ENCODE measurements at places on chromosomes 7 and 10.
A peak's percentile ranks its signal among the peaks of the same experiment; 100 is the strongest.

DNA sequence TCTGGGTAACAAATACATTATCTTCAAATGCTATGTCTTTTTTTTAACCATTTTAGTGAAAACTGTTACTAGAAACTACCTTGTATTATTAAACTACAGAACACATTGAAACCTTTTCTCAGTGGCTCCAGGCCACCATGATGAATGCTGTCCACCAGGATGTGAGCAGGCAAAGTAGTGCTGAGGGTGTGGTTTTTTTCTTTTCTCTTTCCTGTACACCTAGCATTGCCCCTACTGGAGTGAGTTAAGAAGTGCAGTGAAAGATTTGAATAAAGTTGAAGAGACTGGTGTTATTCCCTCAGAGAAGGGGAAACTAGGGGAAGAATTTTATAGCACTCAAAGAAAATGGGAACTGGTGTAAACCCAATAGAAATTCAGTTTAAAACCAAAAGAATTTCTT, 120.0 kb upstream of the SAMD8 start:
- no peak for DNase-seq

- no peak for DNase-seq
Measured at GRCh38 chr10:84290235-84290634, 38.2 kb upstream of the CCSER2 start.

DNA sequence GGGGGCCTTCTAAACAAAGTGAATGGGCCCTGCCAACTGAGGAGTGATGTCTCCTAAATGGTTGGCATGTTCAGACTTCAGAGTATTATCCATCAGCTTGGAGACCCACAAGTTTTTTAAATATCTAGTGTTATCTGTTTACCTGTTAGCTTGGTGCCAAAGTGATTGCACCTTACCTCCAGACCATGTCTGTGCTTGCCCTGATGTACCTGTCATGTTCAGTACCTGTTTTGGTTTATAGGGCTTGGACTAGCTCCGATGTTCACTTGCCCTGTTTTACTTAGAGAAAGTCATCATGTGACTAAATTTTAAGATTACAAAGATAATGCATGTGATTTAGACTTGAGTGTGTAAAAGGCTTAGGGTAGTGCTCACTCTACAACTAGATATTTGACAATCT, 67.7 kb downstream of the CNNM2 start:
- no peak for DNase-seq

- DNase-seq, result no peak
Measured at GRCh38 chr10:79410315-79411094, 34.9 kb downstream of the ZCCHC24 start.

- DNase-seq, result peak; percentile 86
Measured at GRCh38 chr7:119935418-119936025, 337.5 kb upstream of the KCND2 start.

DNA sequence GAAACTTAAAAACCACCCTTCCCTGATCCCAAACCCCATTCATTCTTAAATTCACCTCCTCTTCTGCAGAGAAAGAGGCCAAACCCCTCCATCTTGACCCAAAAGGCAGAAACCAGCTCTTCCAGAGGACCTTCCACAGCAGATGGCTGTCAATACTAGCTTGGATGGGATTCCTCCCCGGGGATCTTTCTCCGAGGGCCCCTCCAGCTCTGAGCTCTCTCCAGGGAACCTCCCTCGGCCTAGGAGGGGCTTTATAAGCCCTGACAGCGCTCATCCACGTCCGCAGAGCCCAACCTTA, 5.4 kb downstream of the TNRC18 start:
- DNase-seq, result no peak

DNA sequence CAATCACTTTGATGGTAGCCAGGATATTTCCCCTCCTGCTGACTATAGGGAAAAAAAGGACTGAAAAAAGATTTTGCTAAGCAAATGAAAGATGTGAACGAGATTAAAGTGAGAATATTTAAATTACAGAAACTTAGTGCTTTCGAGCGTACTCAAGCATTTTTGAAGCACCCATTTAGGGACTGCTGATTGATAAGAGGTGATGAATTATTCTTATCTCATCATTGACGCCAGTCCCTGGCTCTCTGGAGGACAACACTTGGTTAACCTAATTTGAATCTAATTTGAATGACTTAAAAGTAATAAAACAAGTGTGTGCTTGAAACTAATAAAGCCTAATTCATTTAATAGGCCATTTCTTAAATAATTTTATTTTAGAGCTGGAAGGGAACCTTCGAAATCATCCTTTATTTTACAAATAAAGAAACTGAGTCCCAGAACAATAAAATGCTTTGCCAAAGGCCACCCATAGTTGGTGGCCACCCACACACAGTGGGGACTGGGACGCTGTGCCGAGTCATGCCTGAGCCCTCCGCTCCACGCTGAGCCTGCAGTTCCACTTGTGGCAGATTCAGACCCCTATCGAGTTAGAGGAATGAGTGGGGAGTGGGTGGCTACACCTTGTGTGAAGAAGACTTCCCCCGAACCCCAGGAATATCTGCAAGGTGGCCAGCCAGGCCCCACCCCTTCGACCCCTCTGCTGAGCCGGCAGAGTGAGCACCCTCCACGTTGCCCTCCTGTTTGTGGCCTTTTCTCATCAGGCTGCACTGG, 61.1 kb upstream of the SAMD8 start:
- no peak for DNase-seq

GRCh38 chr7:25427721-25428120, 199.4 kb upstream of the NPVF start:
- DNase-seq, result no peak

DNA sequence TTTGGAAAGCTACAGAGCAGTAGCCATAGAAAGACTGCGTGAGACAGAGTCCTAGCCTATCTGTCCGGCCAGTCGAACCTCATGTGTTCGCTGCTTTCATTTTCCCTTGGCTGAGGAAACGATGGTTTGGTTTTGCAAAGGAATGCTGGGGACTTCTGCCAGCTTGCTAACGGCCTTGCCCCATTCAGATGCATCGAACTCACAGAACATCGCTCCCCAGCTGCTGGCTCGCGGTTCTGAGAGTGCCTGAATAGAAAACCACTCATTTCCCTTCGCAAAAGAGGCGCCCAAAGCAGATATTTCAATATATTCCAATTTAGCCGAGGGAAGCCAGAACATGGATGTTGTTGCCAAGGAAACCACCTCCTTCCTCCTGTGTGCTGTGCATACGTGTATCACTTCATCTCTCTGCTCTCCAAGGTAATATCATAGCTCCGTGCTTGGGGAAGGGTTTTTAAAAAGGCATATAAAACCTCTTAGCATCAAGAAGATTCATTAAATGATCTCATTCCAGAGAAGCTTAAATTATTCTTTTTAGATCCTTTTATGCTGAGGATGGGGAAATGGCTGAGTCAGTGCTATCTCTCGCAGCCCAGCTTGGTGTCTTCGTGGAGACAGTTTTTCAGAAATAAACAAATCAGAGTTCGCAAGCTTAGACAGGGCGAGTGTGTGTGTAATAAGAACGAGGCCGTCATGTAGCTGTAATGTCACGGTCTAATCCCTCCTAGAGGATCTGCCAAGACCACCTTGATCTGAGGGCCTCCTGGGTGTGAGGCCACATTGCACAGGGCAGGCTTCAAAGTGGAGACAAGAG, 215.2 kb downstream of the RPS24 start:
- peak; percentile 95 for DNase-seq

DNA sequence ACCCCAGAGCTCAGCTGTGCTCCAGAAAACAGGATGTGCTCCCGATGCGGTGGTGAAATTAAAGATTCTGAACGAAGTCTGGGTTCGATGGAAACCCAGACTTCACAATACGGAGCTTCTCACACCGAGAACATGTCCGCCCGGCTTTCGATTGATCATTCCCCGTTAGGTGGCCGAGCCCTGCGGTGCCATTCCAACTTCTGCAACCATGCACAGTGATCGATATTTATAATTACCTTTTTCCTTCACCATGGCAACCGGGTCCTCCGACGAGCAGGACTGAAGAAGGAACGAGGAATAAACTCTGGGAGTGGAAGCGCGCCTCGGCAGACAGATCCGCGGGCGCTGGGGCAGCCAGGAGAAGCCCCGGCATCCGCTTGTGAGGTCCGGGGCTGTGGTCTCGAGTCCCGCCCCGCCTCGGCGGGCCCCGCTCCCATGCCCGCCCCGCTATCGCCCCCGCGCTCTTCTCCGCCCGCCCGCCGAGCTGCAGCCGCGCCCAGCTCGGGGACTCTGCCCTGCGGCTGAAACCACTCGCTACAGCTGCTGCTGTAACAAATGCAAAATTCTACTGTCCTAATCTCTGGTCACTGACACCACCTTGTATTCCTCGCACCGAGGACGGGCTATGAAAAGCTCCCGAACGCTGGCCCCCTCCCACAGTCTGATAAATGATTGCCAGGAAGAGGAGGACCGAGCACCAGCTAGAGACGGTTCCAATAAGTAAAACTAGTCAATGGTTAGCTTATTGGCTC, 26.2 kb downstream of the ABLIM1 start:
- DNase-seq, result no peak

- peak; percentile 64 for DNase-seq
Measured at GRCh38 chr10:266974-267425, 131.7 kb downstream of the ZMYND11 start.

DNA sequence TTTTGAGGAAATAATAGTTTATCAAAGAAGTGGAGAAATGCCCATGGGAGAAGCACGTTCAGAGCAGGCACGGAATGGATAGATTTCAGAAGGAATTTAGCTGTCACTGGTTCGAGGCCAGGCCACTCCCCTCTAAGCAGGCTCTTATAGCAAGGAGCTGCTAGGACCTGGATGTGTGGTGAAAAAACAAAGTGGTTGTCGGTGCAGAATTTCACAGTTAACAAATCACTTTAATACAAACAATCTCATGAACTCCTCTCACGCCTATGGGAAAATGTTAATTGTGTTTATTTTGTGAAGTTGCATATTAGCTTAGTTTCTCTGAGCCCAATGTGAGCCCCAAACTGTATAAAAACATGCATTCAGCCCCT, 176.3 kb downstream of the PKD1L1 start:
- DNase-seq, result peak; percentile 63

DNA sequence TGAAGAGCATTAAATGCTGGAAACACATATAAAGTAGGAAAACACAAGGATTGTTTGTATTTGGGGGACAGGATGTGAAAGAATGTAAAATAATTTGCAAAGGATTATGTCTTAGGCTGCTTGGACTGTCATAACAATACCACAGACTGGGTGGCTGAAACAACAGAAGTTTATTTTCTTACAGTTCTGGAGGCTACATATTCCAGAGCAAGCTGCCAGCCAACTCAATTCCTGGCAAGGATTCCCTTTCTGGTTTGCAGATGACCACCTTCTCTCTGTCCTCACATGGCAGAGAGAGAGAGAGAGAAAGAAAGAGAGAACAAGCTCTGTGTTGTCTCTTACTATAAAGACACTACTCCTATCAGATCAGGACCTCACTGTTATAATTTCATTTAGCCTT, 8.8 kb upstream of the LAMB4 start:
- DNase-seq, result peak; percentile 47

DNA sequence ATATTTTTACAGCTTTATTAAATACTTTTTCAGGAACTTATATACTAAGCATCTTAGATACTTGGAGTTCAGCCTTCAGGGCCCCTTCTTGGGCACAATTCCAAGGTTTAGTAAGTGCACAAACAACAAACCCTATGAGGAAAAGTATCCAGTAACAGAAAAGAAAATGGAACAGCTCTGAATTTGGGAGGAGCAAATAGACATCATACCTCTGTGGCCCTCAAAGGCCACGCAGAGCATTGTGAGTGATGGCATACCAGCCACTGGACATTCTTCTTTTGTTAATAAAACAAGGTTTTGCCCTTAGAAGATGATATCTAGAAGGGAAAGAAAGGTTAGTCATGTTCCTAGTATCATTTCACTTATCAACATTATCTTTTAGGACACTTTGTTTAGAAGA, 46.0 kb downstream of the ST7 start:
- DNase-seq, result peak; percentile 39

- peak; percentile 97 for DNase-seq
Measured at GRCh38 chr10:71835671-71836595, 15.1 kb downstream of the PSAP start.

- DNase-seq, result no peak
Measured at GRCh38 chr10:7445474-7446185, 34.8 kb upstream of the SFMBT2 start.

- DNase-seq, result no peak
Measured at GRCh38 chr10:4918236-4918635, 45.0 kb upstream of the AKR1C1 start.

- no peak for DNase-seq
Measured at GRCh38 chr7:51543801-51544553, 227.4 kb upstream of the COBL start.

DNA sequence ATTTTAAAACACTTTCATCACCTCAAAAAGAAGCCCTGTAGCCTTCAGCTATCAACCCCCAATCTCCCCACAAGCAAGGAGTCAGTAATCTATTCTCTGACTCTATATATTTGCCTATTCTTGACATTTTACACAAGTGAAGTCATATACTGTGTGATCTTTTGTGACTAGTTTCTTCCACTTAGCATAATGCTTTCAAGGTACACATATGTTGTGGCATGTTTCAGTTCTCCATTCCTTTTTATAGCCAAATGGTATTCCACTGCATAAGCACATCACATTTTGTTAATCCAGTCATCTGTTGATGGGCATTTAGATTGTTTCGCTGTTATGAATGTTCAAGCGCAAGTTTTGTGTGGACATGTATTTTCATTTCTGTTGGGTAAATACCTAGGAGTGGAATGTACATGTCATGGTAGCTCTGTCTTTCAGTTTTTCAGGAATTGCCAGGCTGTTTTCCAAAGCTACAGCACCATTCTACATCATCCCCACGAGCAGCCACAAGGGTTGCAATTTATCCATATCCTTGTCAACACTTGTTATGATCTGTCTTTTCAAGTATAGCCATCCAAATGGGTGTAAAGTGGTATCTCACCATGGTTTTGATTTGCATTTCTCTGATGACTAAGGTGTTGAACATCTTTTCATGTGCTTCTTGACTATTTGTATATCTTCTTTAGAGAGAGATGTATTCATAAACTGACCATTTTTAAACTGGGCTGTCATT, 405.6 kb downstream of the KCNMA1 start:
- DNase-seq, result no peak

DNA sequence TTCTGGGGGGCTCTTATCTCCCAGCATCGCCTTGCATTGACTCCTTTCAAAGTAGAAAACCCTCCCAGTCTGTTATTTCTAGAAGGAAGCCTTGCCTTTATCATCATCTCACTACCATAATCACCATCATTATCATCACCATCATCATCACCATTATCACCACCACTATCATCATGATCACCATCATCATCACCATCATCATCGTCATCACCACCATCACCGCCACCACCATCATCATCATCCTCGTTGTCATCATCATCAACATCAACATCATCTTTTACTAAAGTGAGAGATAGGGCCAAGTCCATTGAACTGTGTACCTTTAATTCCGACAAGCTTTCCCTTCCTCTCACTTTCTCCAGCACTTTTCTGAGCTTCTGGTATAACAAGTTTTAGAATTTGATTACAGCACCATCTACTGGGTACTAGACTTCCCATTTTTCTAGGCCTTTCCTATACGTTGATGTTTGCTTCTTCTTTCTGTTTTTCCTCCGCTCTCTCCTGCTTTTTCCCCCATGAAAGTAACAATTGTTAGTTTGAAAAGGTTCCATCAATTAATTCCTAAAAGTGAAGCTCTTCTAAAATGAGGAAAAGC, 226.4 kb downstream of the BUB3 start:
- DNase-seq, result peak; percentile 67
